ENCODE measurements at places on chromosomes 5 and 9. TPM values are rescaled to one million over a fixed set of nuclear protein-coding genes. Genes with fewer than 3 reads are reported as not detected.

The ANXA2R gene
- 1.1 TPM for total RNA-seq

The TEX48 gene
- not detected for total RNA-seq

The GOLM1 gene
- 73.2 TPM for total RNA-seq

The ZNF483 gene
- 1.2 TPM for total RNA-seq

The EGFLAM gene
- total RNA-seq, result 26.1 TPM

The FIBCD1 gene
- 3.3 TPM for total RNA-seq

The FOXD4L6 gene
- total RNA-seq, result not detected

The KDM4C gene
- total RNA-seq, result 36.6 TPM

The NUTM2F gene
- total RNA-seq, result not detected

The WWC1 gene
- total RNA-seq, result 7.7 TPM

The HRCT1 gene
- total RNA-seq, result 0.58 TPM

The GRIA1 gene
- total RNA-seq, result 0.19 TPM

The HACD4 gene
- total RNA-seq, result 3.5 TPM

The PRRX2 gene
- 3.9 TPM for total RNA-seq

The PLCXD3 gene
- under 0.01 TPM for total RNA-seq

The APBA1 gene
- total RNA-seq, result 2.5 TPM

The DNAJC18 gene
- 5.4 TPM for total RNA-seq

The ANKRD31 gene
- 0.19 TPM for total RNA-seq

The SPAAR gene
- 5.0 TPM for total RNA-seq

The FOXE1 gene
- under 0.01 TPM for total RNA-seq

All from regular cardiac myocyte (primary cell).